Lung microvascular endothelial cell (primary cell): ENCODE measurements at places on chromosomes 6 and 20. TPM values are rescaled to one million over a fixed set of nuclear protein-coding genes. Genes with fewer than 3 reads are reported as not detected.

The BCL2L1 gene
- 36.0 and 40.7 TPM in 2 replicates for total RNA-seq

The TCF15 gene
- total RNA-seq: 0.60 and 0.87 TPM in 2 replicates

The DOP1A gene
- 14.8 and 15.3 TPM in 2 replicates for total RNA-seq

The HLA-DPA1 gene
- 3.0 and 10.5 TPM in 2 replicates for total RNA-seq

The HDGFL1 gene
- total RNA-seq: not detected in 2 replicates

The AIF1 gene
- total RNA-seq: not detected in 2 replicates

The ME1 gene
- 2.2 and 6.5 TPM in 2 replicates for total RNA-seq

DNA sequence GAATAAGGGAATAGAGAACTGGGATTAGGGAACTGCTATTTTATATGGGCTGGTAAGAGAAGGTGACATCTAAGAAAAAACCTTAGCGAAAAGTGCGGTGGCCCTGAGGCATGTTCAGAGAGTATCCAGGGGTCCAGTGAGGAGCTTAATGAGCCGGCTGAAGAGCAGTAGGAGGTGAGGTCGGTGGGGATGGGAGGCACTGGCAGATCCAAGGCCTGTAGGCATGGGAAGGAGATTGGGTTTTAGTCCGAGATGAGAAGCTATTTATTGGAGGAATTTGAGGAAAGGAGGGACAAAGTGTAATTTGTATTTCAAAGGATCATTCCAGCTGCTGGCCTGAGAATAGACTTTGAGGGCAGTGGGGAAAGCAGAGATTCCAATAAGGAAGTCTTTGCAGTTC is 123.8 kb downstream of the QKI start:
- DNase-seq: no peak

DNA sequence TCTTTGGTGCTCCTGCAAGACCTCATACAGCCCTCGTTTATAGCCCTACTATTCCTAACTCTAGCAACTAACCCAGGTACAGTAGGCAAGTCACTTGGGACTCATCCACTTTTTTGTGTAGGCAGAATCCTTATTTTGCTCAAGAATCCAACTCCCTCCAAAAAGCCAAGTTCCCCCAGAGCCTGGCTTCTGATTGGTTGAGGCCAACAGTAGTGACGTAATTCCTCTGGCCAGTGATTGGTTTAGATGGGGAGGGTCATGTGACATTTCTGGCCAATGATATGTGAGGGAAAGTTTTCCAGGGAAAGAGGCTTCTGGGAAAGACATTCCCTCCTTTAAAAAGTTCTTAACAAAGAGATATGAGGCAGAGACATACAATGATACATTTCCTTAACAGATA is 32.1 kb downstream of the KIAA1755 start:
- DNase-seq: no peak

DNA sequence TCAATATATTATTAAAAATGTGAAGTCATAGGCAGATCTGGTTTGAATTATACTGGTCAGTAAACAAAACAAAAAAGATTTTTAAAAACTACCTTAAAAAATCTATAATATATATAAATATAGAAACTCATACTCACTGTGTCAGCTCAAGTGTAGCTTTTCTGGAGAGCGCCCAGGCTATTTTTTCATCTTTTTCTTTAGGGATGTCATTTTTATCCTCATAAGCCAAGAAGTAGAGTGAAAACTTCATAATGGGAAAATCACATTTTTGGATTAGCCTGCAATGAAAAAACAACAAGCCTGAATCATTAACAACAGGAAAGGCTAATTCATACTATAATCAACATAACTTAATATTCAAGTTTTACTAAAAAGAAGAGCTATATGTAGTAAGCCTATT is 18.7 kb downstream of the GLO1 start:
- no peak for DNase-seq

GRCh38 chr20:46083101-46083500 is 6.7 kb downstream of the NCOA5 start:
- DNase-seq: no peak

- DNase-seq: no peak
Observed at GRCh38 chr6:157265186-157265585, 58.1 kb downstream of the TMEM242 start.

- no peak for DNase-seq
Observed at GRCh38 chr20:58140787-58141425, 87.5 kb downstream of the ANKRD60 start.

GRCh38 chr20:610130-611046 is at the start of gene TCF15:
TSS of gene TCF15 (minus strand) at chr20:610309. CDS start at chr20:610237, 72 bp downstream.
- DNase-seq: peak; percentile 84

DNA sequence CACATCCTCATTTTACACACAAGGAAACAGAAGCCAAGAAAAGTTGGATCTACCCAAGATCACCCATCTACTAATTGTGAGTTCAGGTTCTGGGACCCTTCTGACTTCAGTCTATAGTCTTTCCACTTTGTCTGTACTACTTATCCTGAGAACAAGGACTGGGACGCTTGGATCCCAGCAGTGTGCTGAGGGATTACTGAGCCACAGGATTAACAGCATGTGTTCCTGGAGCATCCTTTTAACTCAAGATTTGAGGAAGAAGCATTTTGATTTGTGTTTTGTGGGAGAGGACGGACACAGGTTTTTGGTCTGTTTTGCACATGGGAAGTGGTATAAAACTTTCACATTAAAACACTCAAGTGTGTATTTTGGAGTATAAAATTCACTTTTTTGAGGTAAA is 4.4 kb downstream of the ENPP4 start:
- DNase-seq: no peak

GRCh38 chr6:23672737-23673136 is 453.3 kb upstream of the NRSN1 start:
- DNase-seq: no peak

GRCh38 chr6:46651006-46651405 is 1.6 kb downstream of the CYP39A1 start:
- DNase-seq: no peak

DNA sequence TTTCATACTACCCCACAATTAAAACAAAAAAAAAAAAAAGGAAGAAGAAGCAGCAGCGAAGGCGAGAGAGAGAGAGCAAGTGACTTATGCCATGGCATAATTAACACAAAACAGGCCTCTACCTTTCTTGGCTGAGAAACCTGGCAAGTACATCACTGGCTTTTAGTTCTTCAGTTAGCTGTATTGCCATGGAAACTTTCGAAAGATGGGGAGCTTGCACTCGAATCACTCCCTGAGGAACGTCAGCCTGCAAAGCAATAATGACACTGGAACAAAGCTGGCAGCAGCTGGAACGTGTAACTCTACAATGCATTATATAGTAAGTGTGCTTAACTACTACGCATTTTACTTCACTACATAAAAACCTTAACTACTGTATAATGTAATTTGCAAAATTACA is 126.1 kb downstream of the ARHGAP18 start:
- no peak for DNase-seq

- peak; percentile 87 for DNase-seq
Observed at GRCh38 chr20:54207743-54208547, at the start of gene PFDN4. TSS of gene PFDN4 (plus strand) at chr20:54208087. CDS start at chr20:54208101, 14 bp downstream.

DNA sequence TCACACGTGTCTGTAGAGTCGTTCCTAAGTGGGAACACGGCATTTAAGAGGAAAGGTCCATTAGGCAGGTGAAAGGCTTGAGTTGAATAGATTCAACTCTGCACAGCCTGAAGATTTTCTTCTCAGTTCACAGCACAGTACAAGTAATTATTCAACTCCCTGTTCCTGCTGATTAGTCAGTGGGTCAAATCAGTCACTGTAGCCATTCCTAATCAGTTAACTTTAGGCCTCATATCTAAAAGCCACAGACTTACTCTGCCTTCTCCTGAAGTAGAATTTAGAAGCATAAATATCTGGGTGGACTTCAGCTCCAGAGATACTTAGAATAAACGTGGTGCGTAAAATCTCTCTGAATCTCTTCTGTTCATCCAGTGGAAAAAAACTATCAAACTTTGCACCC is 872.4 kb downstream of the C6orf118 start:
- DNase-seq: no peak

DNA sequence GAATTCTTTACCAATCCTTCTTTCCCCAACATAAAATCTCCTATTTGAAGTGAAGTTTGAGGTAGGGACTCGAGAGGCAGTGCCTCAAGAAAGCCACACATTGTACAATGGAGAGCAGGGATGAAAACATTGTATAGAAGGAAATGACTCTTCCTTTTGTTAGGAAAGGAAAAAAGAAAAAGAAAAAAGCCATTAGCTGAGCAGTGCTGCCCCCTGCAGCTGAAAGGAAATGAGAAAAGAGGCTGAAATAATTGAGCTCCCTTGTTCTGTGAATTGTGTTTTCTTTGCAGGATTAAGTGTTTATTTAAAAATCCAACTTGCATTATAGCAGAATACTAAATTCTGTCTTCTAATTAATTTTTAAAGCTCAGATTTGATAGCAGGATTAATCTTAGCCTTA is 162.9 kb upstream of the SASH1 start:
- peak; percentile 54 for DNase-seq

DNA sequence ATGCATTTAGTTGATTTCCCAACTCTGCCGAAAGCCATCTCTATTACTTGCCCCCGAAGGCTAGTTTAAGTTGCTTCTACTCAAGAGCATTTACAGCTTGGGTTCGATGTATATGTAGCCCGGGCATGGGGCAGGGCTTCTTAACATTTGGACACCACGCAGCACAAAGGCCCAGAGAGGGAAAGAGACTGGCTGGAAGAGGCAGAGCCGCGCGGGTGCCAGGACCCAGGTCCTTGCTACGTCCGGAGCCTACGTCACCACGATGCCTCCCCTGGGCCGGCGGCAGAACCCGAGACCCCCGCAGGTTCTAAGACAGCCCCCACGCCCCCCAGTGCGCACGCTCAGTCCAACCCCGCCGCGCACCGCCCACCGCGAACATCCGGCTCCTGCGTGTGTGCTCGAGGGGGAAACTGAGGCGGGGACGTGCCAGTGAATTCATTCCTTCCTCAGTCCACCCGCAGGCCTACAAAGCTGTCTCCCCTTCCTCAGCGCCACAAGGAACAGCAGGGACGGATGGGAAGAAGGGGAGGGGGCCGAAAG is 367 bp upstream of the PCIF1 start:
- no peak for DNase-seq

DNA sequence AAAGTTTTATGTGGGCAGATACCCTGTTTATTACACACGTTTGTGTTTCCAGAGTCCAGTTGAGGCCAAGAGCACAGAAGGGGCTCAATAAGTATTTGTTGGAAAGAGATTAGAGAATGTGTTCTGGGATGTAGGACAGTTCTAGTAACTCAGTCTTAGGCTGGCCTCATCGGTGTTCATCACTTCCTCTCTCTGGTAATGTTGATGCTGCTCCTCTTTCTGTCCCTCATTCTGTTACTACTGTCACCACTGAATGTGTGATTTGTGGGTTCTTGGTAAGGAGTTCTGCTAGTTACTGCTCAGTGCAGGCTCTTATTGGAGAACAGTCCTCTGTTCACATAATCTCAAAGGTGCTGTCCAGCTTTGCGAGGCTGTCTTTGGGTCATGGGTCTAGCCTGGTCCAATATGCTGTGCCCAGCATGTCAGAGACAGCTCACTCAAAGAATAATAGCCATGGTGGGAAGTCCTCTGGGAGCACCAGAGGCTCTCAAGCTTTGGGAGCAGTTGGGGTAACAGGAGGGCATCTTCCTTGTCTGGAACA is 1.3 kb downstream of the RFPL4B start:
- DNase-seq: no peak

DNA sequence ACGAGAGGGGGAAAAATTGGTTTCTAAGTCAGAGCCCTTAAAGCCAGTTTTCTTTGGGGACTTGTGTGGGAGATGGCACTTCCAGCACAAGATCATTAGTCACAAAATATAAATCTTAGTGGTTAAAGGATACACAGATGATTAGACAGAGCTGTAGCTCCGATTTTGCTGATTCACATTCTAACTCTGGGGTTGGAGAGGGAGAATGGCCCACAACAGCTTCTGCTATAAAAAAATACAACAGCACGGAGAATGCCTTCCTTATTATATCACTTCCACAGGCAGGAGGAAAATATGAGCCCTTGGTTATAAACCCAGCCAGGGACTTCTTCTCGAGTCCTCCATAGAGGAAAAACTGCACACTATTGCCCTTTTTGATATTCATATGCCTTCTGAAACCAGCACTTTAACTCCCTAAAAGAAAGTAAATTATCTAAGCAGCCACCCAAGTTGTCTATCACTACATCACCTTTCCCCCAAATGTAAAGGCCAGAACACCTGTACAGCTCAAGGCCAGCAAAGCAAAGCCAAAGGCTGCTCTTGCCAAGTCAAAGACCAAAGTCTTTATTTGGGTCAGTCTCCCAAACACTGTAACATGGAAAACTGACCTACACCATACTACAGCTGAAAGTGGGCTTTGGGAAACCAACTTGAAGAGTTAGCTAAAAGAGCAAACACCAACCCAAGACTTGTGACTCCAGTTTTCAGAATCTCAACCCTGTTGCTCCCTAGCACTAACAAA is 10.4 kb downstream of the MRPL14 start:
- peak; percentile 26 for DNase-seq

GRCh38 chr6:97841763-97842162 is 558.7 kb upstream of the MMS22L start:
- no peak for DNase-seq

GRCh38 chr6:131600716-131601115 is 27.3 kb downstream of the MED23 start:
- DNase-seq: no peak

DNA sequence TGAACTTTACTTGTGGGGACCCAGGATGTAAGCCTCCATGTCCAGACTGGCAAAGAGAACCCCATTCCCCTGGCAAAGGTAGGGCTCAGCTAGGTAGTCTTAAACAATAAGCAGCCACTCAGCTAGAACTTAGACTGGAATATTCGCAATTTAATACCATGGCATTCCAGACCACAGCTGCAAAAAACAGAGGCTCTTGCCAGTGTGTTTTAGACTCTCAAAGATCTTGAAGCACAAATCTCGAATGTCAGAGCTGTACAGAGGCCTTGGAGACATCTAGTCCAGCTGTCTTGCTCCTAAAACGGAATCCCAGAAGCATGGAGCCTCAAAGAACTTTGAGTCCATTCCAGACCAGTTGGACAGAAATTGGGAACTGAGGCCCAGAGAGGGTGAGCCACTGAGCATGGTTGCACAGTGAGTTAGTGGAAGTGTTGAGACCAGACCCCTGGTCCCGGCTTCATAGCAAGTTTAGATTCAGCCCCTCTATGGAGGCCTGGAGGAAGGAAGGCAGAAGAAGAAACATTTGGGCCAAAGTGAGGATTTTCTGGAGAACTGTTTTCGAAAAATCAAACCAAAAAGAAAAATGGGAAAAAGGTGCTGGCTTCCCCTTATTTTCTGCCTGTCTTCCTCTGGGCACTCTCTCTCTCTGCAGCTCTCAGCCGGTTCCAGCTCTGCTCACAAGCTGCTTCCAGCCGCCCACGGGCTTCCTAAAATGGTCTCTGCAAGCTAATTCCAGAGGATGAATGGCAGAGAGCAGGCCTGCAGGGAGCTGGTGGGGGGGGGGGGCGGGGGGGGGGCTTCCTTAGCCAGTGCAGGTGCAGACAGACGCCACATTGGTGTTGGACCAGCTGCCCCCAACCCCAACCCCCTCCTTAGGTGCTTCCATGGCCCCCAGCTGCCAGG is 32.4 kb downstream of the AAR2 start:
- no peak for DNase-seq
